ENCODE measurements at places on chromosomes 5 and 9. TPM values are rescaled to one million over a fixed set of nuclear protein-coding genes. Genes with fewer than 3 reads are reported as not detected.

Gene RGS3
- polyA plus RNA-seq: 0.83 TPM

Gene TXNDC8
- polyA plus RNA-seq: not detected

Gene IFNB1
- not detected for polyA plus RNA-seq

Gene CD74
- 53.5 TPM for polyA plus RNA-seq

Gene MZB1
- not detected for polyA plus RNA-seq

All from Purkinje cell (primary cell).